ENCODE measurements at places on chromosomes 5 and 9. TPM values are rescaled to one million over a fixed set of nuclear protein-coding genes. Genes with fewer than 3 reads are reported as not detected.

DNA sequence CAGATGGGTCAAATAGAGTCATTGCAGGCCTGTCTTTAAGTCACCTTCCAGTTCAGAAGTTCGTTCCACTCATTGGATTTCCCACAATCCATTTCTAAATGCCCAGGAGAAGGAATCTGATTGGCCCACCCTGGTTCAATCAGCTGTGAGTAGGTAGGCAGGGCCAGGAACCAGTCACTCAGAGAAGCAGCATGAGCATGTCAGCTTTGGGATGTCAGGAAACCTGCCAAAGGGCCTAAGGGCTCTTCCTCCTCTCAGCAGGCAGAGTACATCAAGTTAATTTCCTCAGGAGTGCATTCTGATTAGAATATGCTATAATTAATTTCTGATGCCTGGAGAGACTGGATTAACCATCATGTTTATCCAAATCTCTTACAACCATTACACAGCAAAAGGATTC is 412.9 kb upstream of the CCNH start:
- no peak overlapping the region for H3K27ac ChIP-seq
- no peaks in the 10 kb centered on the region for H3K27me3 ChIP-seq
- no peaks in the 10 kb centered on the region for H3K4me1 ChIP-seq

The F12 gene
- 10.3 TPM for total RNA-seq

GRCh38 chr5:23893561-23893960 is 386.2 kb downstream of the PRDM9 start:
- no peaks in the 10 kb centered on the region for H3K36me3 ChIP-seq
- DNase-seq = no peak
- H3K27ac ChIP-seq = no peak overlapping the region
- H3K4me1 ChIP-seq = no peaks in the 10 kb centered on the region
- no peak overlapping the region for H3K4me3 ChIP-seq

- no peak overlapping the region for H3K27ac ChIP-seq
- H3K36me3 ChIP-seq = no peaks in the 10 kb centered on the region
- no peaks in the 10 kb centered on the region for H3K4me1 ChIP-seq
- no peaks in the 10 kb centered on the region for H3K27me3 ChIP-seq
- no peak for DNase-seq
These were observed 78.7 kb upstream of the ACTBL2 start for GRCh38 chr5:57561231-57561842.

DNA sequence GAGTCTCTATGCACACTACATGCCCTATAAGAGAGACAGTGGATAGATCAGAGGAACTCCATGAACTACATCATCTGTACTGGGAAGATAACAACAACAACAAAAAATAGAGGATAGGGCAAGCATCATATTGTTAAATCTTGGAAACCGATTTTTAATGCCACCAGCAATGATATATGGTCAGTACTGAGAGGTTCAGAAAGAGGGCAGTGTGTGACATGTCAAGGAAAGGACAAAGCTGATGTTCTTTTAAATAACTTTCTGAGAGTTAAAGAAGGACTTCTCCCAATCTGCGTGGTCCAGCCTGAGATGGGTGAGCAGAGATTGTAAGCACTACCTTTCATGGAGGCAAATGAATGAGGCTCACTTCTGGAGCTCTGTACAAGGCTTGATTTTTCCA is 62.0 kb upstream of the PHF24 start:
- H3K27me3 ChIP-seq = no peaks in the 10 kb centered on the region
- DNase-seq = no peak
- H3K4me1 ChIP-seq = no peaks in the 10 kb centered on the region
- H3K27ac ChIP-seq = no peak overlapping the region

DNA sequence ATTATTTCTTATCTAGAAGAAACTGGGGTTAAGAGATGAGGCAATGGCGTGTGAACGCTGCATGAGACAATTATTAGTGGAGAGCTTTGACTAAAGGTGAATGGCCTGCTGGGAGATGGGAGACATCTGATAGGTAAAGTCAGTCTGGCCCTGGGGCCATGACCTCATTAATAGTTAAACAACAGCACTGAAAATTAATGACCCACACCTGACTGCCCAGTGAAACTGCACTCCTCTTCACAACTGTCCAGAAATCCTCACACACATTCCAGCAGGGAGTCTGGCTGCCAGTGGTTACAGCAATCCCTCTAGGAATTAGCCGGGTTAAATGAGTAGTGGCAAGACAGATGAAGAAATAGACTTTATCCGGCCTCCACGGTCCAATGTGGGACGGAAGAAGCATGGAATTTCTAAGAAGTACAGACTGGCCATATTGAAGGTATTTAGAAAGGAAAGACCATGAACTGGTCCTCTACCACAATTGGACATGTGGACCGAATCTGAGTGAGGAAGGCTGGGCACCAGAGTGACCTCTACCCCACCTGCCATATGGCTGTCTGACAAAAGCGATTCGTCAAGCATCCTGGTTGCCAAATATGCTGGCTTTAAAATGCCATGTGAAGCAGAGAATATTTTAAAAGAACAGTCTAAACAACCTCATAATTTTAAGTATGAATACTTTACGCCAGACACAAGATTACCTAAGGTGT is 138.4 kb downstream of the EFNA5 start:
- H3K36me3 ChIP-seq = no peaks in the 10 kb centered on the region
- no peak for DNase-seq
- no peaks in the 10 kb centered on the region for H3K27me3 ChIP-seq
- no peak overlapping the region for H3K27ac ChIP-seq
- H3K4me3 ChIP-seq = no peak overlapping the region

DNA sequence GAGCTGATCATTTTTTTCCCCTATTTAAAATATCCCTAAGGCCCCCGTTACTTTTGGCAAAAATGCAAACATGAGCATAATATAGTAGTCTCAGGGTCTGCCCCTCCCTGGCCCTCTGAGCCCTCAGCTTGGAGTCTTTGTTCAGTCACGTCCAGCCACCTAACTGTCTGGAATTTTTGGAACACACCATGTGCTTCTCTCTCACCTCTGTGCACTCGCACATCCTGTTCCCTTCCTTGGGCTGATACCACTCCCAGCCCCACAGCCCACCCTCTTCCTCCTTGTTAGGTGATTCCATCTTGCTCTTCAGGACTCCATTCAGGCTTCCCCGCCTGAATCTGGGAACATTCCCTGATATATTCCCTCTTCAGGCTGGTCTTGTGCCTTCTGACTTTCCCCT is 16.0 kb downstream of the TDRD7 start:
- H3K27me3 ChIP-seq = no peaks in the 10 kb centered on the region
- H3K27ac ChIP-seq = no peak overlapping the region
- no peak overlapping the region for H3K4me3 ChIP-seq

The TRIM7 gene
- 2.3 TPM for total RNA-seq

DNA sequence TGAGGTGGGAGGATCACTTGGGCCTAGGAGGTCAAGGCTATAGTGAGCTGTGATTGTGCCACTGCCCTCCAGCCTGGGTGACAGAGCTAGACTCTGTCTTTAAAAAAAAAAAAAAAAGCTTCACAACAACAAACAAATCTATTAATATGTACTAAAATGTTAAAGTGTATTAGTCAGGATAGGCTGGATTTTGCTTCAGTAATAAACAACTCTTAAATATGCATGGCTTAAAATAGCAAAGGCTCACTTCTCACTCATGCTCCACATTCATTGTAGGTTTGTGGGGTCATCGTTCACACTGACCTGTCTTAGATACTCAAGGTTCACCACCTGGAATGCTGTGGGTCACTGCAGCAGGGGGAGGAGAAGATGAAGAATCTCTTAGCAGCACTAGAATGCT is 33.8 kb upstream of the COL15A1 start:
- no peaks in the 10 kb centered on the region for H3K4me1 ChIP-seq
- no peaks in the 10 kb centered on the region for H3K27me3 ChIP-seq
- no peak overlapping the region for H3K27ac ChIP-seq
- no peak overlapping the region for H3K4me3 ChIP-seq

DNA sequence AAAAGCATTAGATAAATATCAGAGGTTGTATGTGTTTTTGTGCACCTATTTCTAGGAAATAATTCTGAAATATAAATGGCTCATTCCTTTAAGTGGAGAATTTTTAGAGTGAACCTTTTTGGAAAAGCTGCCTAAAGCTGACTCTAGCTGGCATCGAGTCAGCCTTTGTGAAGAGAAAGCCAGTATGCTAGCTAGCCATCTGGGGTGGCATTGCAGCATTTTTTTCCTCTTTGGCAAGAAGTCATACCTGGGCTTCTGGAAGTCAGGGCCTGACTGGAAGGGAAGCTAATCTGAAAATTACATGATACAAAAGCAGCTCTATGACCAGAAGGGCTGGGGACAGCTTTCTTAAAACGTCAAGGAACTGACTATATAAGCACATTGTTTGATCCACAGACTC is 19.7 kb downstream of the ANP32B start:
- H3K4me3 ChIP-seq = no peak overlapping the region
- no peak for DNase-seq
- no peaks in the 10 kb centered on the region for H3K4me1 ChIP-seq

The NAIP gene
- total RNA-seq = 3.4 TPM

DNA sequence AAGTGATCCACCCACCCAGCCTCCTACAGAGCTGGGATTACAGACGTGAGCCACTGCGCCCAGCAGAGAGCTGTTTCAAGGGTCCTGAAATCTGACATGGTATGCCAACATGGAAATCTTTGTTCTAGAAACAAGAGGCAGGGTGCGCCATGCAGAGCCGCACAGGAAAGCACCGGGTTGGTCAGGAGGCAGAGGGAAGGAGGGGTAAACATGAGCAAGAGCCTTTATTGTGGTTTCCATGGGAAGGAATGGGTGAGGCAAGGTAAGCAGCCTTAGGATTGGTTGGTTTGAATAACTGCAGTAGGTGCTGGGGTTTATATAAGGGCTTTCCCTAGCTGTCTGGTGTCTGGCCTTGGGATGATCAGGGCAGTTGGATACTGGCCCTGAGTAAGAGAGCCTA is 5.5 kb upstream of the EXOSC2 start:
- H3K4me1 ChIP-seq = peaks cover 5% of the 10 kb centered on the region
- DNase-seq = no peak
- H3K4me3 ChIP-seq = no peak overlapping the region
- H3K27ac ChIP-seq = no peak overlapping the region

GRCh38 chr5:131242728-131243255 is 21.1 kb upstream of the CDC42SE2 start:
- DNase-seq = no peak
- H3K4me1 ChIP-seq = no peaks in the 10 kb centered on the region
- H3K4me3 ChIP-seq = no peak overlapping the region
- no peak overlapping the region for H3K27ac ChIP-seq
- no peaks in the 10 kb centered on the region for H3K36me3 ChIP-seq
- no peaks in the 10 kb centered on the region for H3K27me3 ChIP-seq

The CAAP1 gene
- 19.4 TPM for total RNA-seq

DNA sequence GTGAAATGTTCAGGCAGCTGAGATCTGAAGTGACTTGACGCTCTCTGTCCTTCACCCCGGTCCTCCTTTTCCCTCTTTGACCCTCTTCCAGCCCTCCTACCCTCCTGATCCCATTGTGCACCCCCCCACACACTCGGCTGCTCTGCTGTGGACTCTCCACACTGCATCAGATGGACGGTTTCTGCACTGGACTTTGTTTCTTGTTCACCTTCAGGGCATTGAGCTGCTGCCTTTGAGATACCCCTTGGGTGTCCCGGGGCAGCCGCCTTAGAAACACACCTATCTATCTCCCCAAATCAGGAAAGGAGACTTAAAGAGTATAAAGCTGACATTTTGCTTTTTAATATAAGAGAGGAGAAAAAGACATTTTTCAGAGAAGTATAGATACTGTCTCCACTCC is 27.5 kb downstream of the AMBP start:
- no peak for DNase-seq
- no peaks in the 10 kb centered on the region for H3K27me3 ChIP-seq
- no peak overlapping the region for H3K4me3 ChIP-seq
- H3K4me1 ChIP-seq = no peaks in the 10 kb centered on the region
- no peaks in the 10 kb centered on the region for H3K36me3 ChIP-seq

- H3K27me3 ChIP-seq = no peaks in the 10 kb centered on the region
- H3K36me3 ChIP-seq = no peaks in the 10 kb centered on the region
These were observed 147.8 kb downstream of the TTLL11 start for GRCh38 chr9:121945281-121945680.

The PCDHB10 gene
- total RNA-seq = not detected

The ANKRD34B gene
- not detected for total RNA-seq

The DMRT3 gene
- total RNA-seq = not detected

DNA sequence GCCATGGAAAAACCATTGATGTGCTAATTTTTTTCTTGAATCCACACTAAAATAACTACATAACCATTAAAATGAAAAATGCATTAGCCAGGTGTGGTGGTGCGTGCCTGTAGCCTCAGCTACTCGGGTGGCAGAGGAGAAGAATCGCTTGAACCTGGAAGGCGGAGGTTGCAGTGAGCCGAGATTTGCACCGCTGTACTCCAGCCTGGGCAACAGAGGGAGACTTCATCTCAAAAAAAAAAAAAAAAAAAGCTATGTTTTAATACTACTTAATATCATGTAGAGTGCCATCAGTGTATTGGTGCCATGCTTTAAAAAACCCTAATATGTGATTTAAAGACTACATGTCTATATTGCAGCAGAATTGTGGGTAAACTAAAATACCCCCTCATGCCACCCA is 58.9 kb downstream of the NDFIP1 start:
- H3K4me1 ChIP-seq = no peaks in the 10 kb centered on the region
- no peaks in the 10 kb centered on the region for H3K27me3 ChIP-seq
- H3K27ac ChIP-seq = no peak overlapping the region
- no peak for DNase-seq

DNA sequence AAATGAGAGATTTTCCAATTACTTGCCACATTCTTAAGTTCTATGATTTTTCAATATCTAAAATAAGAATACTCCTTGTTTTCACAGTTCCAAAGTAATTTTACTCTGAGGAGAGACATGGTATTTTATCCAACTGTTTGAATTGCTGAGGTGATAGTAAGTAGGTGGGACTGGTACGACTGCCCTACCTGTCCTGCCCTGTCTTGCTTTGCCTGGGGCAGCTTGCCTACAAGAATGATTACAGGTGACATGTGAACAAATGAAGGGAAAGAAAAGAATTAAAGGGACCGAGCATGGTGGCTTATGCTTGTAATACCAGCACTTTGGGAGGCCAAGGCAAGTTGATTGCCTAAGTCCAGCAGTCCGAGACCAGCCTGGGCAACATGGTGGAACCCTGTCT is 41.6 kb upstream of the HMGCS1 start:
- no peak overlapping the region for H3K4me3 ChIP-seq
- H3K27me3 ChIP-seq = peaks cover 5% of the 10 kb centered on the region
- no peaks in the 10 kb centered on the region for H3K4me1 ChIP-seq
- H3K27ac ChIP-seq = no peak overlapping the region

GRCh38 chr5:80284720-80285119 is 28.9 kb upstream of the SERINC5 start:
- H3K27me3 ChIP-seq = no peaks in the 10 kb centered on the region
- no peaks in the 10 kb centered on the region for H3K36me3 ChIP-seq
- peaks cover 4% of the 10 kb centered on the region for H3K4me1 ChIP-seq
- no peak for DNase-seq
- no peak overlapping the region for H3K27ac ChIP-seq

GRCh38 chr9:120478208-120478607 is 101.8 kb downstream of the CDK5RAP2 start:
- no peaks in the 10 kb centered on the region for H3K27me3 ChIP-seq
- no peak for DNase-seq
- no peak overlapping the region for H3K4me3 ChIP-seq

Data from CD8-positive, alpha-beta memory T cell (primary cell).